ENCODE measurements at places on chromosomes 2 and 18. TPM values are rescaled to one million over a fixed set of nuclear protein-coding genes. Genes with fewer than 3 reads are reported as not detected.

DNA sequence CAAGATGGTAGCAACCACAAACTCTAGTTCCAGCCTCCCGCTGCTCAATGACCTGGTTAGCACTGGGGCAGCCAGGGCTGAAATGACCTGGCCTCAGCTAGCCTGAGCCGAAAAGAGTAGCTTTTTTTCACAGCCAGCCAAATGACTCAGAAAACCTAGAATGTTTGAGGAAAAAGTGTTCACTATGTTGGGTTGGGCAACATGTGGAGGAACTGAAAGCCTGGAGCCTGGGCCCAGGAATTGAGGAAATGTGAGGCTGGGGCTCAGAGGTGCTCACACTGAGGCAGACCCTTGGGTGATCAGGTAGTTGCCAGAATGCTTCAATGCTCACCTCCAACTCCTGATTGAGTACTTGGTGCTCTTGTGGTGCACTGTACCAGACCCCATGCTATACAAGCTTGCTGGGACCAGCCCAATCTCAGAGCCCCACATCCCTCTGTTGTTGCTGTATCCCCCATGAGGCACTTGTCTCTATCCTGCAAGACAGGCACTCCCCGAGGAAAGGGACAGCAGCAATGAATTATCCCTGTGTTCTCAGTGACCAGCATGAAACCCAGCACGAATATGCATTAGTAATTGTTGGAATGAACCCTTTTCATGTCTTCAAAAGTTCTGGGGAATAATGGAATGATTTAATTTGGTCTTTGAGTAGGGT lies 116.2 kb downstream of the USP34 start:
- DNase-seq, result no peak

GRCh38 chr2:232489516-232490220 lies 2.0 kb upstream of the ECEL1 start:
- no peak for DNase-seq

GRCh38 chr2:74917702-74918619 lies 40.5 kb upstream of the POLE4 start:
- no peak for DNase-seq

DNA sequence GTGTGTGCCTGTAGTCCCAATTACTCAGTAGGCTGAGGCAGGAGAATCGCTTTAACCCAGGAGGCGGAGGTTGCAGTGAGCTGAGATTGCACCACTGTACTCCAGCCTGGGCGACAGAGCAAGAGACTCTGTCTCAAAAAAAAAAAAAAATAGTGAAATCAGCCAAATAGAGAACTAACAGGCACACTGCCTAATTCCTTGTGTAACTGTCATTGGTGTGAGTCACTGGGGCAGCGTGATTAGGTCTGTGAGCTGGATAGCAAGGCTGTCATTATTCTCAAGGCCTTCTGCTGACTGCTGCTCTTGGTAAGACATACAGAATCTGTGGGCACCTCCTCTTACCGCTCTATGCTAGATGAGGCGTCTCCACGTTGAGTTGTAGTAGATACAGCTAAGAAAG lies 270.3 kb downstream of the NEDD4L start:
- no peak for DNase-seq

DNA sequence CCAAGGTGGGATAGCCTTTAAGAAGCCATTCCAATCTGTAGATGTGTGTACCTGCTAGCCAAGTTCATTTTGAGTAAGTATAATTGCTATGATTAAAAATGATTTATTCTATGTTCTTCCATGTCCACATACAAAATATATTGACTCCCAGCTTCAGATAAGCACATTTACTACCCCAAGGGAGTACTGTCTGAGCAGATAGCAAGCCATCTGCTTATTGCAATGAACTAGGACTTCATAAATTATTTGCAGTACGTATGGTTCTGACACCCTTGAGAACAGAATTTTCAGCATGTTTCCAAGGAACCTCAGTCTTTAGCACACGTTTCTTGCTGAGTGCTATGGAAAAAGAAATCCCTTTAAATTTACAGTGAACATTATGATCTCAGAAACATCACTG lies 28.2 kb downstream of the ABCG5 start:
- no peak for DNase-seq

DNA sequence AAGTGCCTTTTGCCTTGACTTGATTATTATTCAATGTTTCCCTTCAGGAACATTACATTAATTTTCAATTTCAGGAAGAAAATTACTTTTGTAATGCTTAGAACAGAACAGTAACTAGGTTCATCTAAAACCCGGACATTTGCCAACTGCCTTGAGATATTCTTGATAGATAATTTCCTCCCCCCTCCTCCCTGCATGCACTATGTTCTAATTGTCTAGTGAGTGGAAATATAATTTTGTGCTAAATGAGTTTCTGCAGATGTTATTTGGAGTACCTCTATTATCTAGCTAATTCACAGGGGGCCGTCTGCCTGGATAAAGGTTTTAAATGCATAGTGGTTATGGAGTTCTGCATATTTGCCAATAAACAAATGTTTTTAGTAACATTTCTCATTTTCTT lies 200.3 kb upstream of the SLC39A10 start:
- no peak for DNase-seq

GRCh38 chr18:48284743-48285142 lies 124.4 kb downstream of the ZBTB7C start:
- no peak for DNase-seq

DNA sequence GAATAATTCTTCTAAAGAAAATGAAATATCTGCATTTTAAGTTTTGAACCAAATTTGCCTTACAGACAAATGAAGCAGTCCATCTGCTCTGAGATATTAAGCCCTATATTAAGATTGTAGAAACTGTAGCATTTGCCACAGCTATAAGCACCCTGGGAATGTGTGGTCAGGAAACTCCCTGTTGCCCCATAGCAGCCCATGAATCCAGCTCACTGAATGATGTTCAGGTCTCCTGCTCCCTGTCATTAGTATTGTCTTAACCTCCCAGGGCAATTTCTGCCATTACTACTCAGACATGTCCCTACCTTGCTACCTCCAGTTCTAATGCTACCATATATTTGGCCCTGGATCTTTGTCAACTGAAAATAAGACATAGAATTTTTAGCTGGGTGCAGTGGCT lies 41.1 kb downstream of the CDK15 start:
- no peak for DNase-seq

DNA sequence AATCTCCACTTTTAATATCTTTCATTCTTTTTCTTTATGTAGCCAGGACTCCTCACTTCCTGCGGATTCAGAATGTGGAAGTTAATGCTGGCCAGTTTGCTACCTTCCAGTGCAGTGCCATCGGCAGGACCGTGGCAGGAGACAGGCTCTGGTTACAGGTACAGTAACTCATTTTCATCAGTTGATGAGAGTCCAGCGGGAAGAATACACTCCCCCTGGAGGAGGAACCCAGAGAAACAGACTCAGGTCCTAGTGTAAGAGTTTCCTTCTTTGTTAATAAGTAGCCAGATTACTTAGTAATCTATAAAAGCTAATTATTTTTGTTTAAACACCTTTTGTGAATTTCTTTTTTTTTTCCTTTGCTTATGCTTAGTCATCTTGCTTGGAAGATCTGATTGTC lies 359.4 kb downstream of the PTPRM start:
- no peak for DNase-seq

DNA sequence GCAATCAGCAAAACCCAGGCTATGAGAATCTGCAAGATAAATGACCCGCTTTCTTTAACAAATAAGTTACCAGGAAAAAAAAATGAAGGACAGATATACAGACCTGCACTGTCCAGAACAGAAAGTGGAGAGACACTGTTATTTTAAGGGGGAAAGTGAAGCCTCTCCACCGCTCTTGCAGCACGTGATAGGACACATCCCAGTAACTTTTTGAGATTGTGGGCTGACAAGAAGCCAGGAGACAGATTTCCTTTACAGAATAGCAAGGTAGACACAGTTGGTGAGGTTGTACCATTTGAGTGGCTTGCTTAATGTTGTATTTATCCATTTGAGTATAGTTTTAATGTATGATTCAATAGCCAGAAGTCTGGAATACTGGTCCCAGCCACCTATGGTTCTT lies 13.0 kb downstream of the TMEM169 start:
- DNase-seq, result no peak

DNA sequence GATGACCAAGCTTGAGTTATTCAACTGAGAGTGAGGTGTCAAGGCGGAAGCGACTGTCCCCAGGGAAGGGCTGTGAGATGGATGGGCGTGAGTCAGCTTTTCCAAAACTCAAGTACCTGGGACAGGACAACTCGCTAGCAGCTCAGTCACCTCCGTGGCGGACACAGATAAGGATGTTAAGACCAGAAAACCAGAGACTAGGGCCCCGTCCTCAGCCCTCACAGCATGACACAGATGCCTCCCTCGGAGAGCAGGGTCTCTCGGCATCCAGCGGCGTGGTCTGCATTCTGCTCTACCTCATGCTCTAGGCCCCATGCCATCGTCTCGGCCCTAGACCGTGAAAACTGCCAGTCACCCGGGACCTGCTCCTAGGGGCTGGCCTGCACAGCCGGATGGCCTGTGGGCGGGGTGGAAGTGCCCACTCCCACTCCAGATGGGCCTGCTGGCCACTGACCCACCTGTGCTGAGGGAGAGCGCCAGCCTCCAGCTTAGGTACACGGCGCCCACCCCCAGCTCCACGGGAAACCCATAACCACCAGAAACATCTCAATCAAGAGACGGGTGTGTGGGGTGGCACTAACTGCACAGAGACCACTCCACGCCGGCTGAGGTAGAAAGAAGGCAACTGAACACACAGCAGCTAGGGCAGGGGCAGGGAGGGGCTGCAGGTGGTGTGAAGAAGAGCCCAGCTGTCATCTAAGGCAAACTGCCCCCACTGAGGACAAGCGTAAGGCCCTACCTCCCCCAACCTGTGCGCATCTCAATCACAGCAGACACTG lies 39.8 kb downstream of the ANO7 start:
- DNase-seq, result no peak

DNA sequence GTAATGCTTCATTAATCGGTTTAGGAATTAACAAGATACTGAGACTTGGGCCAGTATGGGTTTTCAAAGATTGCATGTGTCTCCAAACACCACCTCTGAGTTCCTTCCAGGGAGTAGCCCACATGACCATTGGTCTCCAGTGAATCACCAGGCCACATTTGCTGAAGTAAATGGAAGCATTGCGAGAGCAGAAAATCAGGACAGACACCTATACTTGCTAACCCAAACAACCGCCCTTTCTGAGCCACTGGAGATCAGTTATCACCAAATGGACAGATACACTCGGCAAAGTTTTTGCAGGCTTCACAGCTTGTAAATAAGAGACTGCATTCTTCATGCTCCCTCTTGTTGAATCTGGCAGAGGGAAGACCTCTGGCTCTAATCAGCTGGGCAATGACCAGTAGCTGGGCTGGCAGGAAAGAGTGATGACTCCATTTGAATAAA lies 40.9 kb downstream of the GATA6 start:
- no peak for DNase-seq

- DNase-seq, result no peak
These were observed 57.0 kb downstream of the NRXN1 start for GRCh38 chr2:50974940-50975339.

GRCh38 chr2:233384811-233385488 lies 30.7 kb downstream of the DGKD start:
- DNase-seq, result peak; percentile 27

GRCh38 chr2:113061241-113061640 lies 2.2 kb downstream of the IL36RN start:
- no peak for DNase-seq

DNA sequence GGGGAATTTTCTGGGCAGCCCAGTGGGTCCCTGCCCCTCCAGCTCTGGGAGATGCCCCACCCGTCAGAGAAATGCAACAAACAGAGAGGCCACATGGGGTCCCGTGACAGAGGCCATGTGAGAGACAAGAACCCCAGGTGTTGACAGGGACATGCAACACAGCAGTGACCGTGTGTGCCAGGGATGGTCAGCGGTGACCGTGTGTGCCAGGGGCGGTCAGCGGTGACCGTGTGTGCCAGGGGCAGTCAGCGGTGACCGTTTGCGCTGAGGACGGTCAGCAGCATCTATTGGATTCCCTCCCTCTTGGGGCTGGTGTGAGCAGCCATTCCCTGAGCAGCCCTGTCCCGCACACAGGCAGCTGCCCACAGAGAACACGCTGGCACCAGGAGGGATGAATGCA lies 146.6 kb upstream of the OTOS start:
- DNase-seq, result no peak

GRCh38 chr2:205701509-205701908 lies 19.2 kb downstream of the NRP2 start:
- no peak for DNase-seq

DNA sequence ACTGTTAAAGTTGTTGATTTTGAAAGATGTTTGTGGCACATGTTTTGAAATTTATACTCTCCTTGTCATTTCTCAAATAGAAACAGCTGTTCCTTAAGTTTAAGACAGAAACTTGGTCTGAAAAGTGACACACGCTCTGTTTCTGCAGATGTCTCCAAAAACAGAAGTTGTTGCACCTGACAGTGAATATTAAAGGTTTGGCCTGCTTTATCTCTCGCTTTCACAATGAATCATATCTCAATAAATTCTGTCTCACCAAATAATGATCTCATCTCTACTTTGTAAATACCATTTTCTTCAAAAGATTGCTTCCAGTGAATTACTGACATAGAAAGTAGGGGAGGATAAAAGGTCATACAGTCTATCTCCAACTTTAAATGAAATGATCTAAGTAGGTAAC lies 294.9 kb upstream of the SYT4 start:
- no peak for DNase-seq

- DNase-seq, result no peak
These were observed 75.7 kb upstream of the CDCA7 start for GRCh38 chr2:173278794-173279526.

DNA sequence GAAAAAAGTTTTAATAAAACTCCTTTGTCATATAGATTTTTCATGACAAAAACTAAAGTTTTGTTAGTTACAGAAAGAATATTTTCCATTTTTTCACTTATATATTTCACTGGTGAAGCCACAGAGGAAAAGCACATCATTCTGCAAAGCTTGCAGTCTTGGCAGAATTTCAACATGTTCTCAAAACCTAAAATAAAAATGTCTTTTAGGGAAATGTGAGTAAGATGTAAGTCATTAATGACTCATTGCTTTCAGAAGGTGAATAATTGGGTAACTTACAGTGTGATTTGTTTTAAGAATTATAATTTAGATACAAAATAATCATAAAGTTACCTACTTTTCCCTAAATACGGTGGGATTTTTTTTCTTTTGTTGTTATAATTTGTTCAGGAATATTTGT lies 43.4 kb upstream of the TNFRSF11A start:
- no peak for DNase-seq

AAMP gene
- total RNA-seq, result 62.7 TPM

GPR55 gene
- 4.7 TPM for total RNA-seq

IL36RN gene
- total RNA-seq, result not detected

ADCYAP1 gene
- not detected for total RNA-seq

TDRD15 gene
- 1.1 TPM for total RNA-seq

CDK15 gene
- not detected for total RNA-seq

RNF125 gene
- total RNA-seq, result 5.6 TPM

ADD2 gene
- 22.3 TPM for total RNA-seq
